ENCODE measurements at places on chromosomes 2 and 18.

- no peak for DNase-seq
Measured at GRCh38 chr2:239327536-239328350, 73.1 kb downstream of the HDAC4 start.

DNA sequence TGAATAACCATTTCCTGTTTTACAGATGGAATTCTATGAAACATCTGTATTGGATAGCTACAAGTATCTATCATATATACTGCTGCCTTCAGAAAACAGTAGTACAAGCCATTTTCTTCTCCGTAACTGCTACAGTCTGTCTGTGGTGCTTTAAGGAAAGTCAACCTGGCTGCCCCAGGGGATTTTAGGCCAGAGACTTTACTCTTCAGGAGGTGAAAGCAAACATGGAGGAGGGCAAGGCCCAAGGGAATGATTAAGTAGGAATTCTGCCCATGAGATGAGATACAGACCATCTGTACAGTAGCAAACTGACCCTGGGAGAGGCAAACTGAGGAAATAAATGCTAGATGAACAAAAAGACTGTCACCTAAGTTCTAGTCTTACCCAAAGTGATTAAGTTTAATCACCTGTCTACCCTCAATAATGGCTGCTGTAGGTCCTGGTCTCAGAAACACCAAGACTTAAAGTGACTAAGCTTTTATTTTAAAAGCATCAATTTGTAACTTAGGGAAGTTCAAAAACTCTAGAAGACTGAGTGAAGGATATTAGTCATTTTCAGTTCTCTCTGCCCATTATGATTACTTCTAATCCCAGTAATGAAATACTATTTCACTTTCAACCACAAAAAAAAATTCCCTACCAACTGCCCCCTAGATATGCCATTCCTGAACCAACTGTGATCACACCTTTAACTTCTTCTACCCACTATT lies 14.8 kb downstream of the MBD2 start:
- no peak for DNase-seq

GRCh38 chr18:75216911-75217689 lies 6.5 kb downstream of the TSHZ1 start:
- DNase-seq, result no peak

DNA sequence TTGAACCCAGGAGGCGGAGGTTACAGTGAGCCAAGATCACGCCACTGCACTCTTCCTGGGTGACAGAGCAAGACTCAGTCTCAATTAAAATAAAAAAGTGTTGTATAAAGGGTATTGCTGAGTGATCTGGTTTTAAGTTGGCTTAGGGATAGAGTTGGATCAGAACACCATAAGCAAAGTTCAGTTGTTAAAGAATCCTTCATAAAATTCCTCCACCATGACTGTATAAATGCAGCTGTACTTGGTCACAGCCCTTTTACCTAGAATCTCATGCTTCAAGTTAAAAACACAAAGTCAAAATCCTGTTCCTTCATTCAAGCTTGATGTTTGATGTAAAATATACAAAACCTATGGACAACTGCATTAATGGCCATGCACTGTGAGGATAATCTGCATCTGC lies 33.4 kb upstream of the PNO1 start:
- DNase-seq, result no peak

GRCh38 chr2:165698444-165698884 lies 95.6 kb downstream of the GALNT3 start:
- peak; percentile 4 for DNase-seq

DNA sequence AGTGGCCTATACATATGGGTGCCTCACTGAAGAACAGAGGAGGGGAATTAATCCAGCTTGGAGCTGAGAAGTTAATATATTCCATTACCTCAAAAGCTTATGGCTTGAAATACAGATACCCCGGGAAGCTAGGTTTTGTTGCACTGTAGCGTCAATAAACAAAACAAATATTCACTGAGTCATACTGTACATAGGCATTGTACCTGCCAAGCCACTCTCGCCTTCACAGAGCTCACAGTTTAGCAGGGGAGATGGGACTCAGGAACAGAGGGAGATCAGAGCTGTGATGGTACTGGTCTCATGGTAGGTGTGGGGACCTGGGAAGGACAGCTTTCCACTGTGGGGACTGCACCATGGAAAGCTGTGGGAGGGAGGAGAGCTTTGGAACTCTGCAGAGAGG lies 111.2 kb upstream of the ST6GAL2 start:
- DNase-seq, result no peak

DNA sequence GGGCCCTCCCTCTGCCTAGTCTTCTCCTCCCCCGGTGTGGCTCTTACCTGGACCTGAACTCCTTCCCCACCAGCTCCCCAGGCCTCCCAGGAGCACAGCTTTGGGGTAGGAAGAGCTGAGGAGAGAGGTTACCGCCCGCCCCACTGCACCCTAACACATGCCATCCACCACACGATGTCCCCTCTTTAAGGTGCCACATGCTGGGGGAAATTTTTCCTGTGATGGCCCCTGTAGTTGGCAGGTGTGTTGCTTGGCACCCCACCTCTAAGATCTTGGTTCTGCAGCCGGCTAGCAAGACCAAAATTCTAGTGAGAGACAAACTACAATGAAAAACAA lies 6.9 kb upstream of the TEX261 start:
- no peak for DNase-seq
